ENCODE measurements at places on chromosomes 11 and 22. TPM values are rescaled to one million over a fixed set of nuclear protein-coding genes. Genes with fewer than 3 reads are reported as not detected.

DNA sequence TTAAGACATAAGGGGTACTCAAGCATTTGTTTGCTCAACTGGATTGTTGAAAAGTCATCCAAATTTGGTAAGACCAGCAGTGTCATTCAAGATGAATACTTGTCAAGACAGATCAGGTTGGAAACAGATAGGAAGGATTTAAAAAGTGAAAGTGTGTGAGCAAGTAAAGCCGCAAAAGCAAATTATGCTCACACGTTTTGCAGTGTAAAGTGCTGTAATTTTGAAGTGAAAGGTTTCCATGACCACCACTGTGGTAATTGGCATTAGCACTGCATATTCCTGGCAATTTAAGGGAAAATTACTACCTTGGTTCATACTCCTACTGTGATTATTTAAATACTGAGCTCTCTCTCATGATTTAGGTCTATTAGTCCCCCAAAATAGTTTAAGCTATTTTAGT is 704.1 kb upstream of the CCDC179 start:
- DNase-seq, result no peak

Gene NADSYN1
- total RNA-seq, result 185 TPM

DNA sequence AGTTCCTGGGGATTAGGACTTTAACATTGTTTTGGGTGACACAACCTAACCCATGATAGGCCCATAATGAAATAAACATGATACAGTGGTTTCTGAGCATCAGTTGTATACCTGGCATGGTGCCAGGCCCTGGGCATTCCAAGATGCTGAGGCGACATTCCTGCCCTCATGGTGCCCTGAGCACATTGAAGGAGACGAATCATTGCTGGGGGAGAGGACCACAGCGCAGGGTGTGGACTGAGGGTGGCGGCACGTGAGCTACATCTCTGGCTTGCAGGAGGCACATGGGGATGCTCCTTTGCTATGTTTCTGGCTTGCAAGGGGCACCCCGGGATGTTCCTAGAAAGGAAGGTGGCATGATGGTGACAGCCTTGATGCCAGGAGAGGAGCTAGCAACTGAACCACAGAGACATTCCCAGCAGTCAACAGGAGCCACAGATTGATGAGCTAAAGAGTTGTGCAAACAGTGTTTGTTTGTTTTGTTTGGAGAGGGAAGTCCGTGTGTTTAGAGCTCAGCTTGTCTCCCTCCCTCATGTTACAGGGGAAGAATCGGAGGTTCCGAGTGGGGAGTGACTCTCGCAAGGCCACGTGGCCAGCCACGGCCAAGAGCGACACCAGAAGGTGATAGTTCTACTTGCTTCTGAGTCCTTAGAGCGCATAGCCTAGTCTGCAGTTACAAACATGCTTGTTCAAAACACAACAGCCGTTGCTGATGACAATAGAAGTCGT is 106.4 kb downstream of the MIAT start:
- DNase-seq, result no peak

Gene SERHL2
- total RNA-seq, result 0.70 TPM

GRCh38 chr11:26228778-26229177 is 103.2 kb upstream of the ANO3 start:
- no peak for DNase-seq

Gene SCGB2A2
- not detected for total RNA-seq

Measured in T-cell (primary cell).